Stimulated activated CD4-positive, alpha-beta T cell treated with anti-CD3 and anti-CD28 coated beads, Interleukin-4, amount 100 ng/mL, for 48 hours (primary cell): ENCODE measurements at places on chromosomes 1 and 21.

DNA sequence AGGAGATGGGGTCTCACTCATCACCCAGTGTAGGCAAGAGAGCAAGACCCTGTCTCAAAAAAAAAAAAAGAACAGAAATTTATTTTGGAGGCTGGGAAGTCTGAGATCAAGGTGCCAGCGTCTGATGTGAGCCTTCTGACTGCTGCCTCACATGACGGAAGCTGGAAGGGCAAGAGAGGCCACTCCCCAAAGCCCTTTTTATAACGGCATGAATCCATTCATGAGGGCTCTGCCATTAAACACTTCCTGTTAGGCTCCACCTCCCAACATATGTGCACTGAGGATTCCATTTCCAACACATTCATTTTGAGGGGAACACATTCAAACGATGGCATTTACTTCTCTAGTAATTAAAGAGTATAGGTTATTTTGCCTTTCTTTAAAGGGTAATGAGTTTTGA is 50.9 kb upstream of the C1orf198 start:
- no peak for DNase-seq

DNA sequence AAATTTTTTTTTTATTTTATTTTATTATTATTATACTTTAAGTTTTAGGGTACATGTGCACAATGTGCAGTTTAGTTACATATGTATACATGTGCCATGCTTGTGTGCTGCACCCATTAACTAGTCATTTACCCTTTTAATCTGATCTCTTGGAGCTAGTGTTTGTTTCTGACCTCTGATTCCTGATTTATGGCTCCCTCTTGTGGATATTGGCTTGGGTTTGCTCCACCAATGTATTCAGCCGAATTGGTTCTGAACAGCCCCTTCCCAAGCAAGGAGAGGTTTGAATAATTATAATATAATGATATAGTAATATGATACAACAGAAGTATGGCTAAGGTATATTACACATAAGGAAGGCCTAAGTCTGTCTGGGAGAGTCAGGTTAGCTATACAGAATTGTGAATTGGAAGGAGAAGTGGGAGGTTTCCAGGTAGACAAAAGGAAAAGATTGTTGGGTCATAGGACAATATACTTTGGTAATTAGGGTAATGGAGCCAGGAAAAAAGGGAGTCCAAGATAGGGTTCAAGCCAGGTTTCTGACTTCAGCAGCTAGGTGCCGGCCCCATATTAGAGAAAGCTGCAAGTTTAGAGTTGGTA is 53.1 kb upstream of the HMCN1 start:
- no peak for DNase-seq

GRCh38 chr1:183417772-183418491 is at the start of gene NMNAT2:
Gene NMNAT2, minus strand, starts transcription at chr1:183418380. Its CDS starts 113 bp downstream, at chr1:183418267.
- DNase-seq: no peak

DNA sequence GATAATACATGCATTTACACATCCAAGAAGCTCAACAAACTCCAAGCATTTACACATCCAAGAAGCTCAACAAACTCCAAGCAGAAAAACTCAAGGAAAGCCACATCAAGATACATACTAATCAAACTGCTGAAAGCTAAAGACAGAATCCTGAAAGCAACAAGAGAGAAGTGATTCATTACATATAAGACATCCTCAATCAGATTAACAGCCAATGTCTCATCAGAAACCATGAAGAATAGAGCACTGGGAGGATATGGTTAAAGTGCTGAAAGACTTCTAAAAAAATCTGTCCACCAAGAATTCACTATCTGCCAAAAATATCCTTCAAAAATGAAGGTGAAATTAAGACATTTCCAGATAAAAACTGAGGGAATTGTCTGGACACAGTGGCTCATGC is 45.7 kb upstream of the BATF3 start:
- DNase-seq: no peak

GRCh38 chr1:67648582-67649326 is 36.2 kb upstream of the GADD45A start:
- no peak for DNase-seq
